Adipocyte (in vitro differentiated cells): ENCODE measurements at places on chromosomes 6 and 20.
A peak's percentile ranks its signal among the peaks of the same experiment; 100 is the strongest.

DNA sequence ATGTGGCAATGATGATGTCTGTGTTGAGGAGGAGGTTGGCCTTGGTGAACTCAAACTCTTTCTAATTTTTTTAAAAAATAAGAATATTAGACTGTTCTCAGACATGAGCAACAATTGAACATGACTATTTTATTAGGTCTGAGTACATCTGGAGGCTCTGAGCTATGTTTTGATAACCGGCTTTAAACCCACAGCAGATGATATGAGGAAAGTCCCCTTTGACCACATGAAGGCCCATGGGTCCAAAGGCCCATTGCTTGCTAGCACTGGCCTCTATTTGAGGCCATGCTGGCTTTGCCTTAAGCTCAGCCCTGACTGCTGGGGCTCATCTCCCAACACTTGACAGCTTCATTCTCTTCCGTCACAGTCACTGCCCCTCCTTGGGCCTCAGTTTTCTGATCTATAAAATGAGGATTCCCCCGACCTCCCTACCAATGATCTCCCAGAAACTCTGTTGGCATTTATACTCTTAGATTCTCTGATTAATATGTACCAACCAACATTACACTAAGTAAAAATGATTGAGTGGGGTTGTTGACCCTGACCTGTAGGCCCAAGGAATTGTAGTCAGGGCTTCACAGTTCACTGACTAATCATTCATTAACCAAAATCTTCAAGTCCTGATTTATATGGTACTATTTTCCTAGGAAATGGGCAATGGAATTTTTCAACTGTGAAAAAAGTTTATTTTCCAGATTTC is 23.9 kb upstream of the TINAG start:
- no peak for DNase-seq

DNA sequence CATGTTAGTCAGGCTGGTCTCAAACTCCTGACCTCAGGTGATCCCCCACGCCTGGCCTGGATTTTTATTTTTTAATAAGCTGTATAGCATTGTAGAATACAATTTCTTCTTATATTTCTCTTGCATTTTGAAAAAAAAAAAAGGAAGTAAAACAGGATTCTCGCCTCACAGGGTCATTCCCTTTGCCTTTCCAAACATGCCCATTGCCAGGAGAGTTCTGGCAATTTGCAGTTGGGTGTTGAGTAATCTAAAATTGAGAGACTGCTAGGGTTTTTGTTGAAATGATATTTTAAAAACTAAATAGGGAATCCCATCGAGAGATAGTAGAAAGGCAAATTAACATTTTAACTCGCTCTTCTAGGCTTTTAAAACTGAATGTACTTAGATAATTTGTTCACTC is 196.1 kb downstream of the JARID2 start:
- no peak for DNase-seq

DNA sequence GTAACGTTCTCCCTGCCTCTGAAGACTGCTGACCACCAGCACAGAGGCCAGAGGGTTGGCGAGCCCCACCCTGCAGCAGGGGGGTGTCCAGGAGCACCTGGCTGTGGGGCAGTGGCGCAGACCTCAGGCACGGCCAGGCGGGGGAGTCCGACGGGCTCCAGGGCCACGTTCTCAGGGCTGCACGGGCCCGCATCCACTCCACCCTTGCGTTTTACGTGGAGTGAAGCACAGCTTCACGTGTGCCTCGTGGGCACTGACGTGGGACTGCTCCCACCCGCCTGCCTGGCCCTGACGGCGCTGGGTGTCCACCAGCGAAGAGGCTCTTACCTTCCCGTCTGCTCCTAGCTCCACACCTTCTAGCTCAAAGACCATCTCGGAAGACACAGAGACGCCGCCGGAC is 6.9 kb downstream of the RPS21 start:
- no peak for DNase-seq

- no peak for DNase-seq
Observed at GRCh38 chr6:139422105-139423036, 47.9 kb upstream of the CITED2 start.

GRCh38 chr6:147222160-147222838 is 18.1 kb downstream of the STXBP5 start:
- DNase-seq, result peak; percentile 45

GRCh38 chr6:41732591-41733359 is 2.6 kb downstream of the TFEB start:
- DNase-seq, result peak; percentile 20

DNA sequence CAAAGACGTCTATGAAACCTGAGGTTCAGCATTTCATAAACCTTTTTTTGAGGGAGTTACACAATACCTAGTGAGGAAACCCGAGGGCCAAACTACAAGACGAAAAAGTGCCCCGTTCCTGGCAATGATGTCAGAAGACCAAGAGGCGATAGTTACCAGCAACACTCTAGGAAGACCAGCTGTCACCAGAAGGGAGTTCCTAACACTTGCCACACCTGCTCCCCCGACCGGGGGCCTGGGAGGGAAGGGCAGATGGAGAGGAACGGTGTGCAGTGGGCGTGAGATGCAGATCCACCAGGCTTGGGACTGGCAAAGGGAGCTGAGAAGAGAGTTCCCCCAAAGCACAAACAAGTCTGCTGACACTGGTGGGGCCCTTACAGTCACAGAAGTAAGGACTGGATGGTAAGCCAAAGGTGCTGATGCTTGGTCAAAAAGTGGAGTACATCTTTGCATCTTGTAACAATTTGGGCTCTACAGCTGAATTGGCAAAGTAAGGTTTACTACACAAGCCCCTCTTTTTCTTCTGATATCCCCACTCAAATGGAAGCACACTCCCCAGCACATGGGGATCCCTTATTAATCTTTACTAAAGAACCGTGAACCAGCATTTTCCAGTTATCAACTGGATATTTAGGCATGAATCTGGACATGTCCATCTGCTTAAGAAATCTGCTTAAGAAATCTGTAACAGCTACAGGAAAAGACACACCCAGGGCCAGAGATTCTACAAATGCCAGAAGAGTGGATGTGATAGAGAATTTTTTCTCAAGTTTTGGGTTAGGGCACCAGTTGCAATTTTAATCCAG is 38.5 kb downstream of the PANK2 start:
- DNase-seq, result peak; percentile 46
